Esophagus squamous epithelium (tissue), 5 donors: ENCODE measurements at places on chromosomes 6 and 20.

DNA sequence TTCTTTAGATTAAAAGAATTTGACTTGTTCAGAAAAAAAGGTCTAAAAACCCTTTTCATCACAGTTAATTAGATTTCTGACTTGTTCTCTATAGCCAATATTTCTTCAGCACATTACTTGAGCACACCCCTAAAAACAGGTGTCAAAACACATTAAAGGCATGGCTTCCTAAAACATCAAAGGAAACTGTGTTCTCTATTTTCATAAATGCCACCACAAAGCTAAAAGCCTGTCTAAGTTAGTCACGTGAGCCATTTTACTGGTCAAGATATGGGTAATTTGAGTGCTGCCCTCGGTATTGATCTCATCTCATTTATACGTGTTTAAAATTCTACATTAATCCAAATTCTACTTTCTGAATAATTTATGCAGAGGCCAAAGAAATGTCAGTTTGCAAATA is 580.5 kb downstream of the HAO1 start:
- DNase-seq: no peak

DNA sequence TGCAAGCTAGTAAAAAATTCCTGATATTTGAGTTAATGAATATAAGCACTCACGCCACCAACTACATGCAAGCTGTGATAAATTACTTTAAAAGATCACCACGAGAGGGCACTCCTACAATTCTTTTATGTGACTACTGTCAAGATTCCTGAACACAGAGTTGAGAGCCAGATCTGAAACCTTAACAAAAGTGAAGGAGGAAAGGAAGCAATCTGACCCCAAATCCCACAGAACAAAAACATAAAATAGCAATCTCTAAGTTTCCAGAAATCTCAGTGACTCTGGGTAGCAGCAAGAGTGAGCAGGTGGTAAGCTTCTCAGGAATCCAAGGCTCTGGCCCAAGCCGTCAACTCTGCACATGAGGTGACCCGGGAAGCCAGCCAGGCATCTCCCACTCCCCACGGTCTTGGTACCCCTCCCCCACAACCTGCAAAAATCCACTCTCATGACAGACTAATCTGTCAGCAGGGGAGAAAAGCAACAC is 55.1 kb downstream of the STAU1 start:
- DNase-seq: no peak

- DNase-seq: no peak
Measured at GRCh38 chr6:14713008-14713960, 532.6 kb upstream of the JARID2 start.

GRCh38 chr6:135320721-135321621 is 139.9 kb downstream of the MYB start:
- DNase-seq: no peak
